Activated T-helper 1 cell treated with anti-CD3 and anti-CD28 coated beads, Interleukin-12 subunit alpha, Interleukin-12 subunit beta, Interleukin-2, Interleukin-4 antibody, amounts not matched to agents 30 ng/mL and 10 ng/mL and 1 ng/mL, durations not matched to agents 14 hours and 24 hours and 36 hours (primary cell): ENCODE measurements at places on chromosomes 12 and 14.

DNA sequence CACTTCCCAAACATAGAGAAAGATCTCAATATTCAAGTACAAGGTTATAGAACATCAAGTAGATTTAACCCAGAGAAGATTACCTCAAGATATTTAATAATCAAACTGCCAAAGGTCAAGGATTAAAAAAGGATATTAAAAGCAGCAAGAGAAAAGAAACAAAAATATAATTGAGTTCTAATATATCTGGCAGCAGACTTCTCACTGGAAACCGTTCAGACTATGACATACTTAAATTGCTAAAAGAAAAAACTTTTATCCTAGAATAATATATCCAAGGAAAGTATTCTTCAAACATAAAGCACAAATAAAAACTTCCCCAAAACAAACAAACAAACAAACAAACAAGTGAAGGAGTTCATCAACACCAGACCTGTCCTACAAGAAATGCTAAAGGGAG, 92.4 kb downstream of the FSCB start:
- no peak for DNase-seq

DNA sequence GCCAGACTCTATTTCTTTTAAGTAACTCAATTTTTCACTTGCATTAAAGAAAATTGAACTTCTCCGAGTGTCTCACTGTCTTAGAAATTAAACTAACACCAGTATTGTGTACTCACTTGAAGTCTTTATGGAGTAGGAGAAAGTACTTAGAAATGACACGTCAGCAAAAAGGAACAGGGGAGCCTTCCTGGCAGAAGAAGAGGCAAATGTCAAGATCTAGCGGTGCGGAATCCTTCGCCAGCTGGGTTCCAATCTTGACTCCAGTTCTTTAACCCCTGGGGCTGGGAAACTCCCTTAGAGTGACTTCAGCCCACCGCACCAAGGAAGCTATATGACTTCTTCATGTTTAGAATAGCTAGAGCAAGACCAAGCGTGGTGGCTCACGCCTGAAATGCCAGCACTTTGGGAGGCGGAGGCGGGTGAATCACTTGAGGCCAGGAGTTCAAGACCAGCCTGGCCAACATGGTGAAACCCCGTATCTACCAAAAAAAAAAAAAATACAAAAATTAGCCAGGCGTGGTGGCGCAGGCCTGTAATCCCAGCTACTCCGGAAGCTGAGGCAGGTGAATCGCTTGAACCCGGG, 34.4 kb downstream of the WBP11 start:
- DNase-seq: peak; percentile 15

DNA sequence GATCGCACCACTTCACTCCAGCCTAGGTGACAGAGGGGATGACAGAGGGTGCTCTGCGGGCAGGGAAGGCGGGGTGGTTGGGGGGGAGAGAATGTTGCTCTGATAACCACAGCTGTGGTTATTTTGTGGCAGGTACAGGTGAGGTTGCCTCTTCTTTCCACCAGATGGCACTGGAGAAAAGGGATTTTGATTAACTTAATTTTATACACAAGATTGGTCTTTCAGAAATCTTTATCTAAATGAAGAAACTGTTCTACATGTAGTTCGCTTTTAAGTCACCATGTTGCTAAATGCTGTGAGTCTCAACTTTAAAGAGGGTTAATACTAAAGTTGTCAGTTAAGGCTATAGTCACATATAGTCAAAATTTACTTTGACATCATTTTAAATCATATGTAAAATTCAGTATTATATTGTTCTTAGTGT, 25.7 kb downstream of the FGF23 start:
- DNase-seq: no peak

DNA sequence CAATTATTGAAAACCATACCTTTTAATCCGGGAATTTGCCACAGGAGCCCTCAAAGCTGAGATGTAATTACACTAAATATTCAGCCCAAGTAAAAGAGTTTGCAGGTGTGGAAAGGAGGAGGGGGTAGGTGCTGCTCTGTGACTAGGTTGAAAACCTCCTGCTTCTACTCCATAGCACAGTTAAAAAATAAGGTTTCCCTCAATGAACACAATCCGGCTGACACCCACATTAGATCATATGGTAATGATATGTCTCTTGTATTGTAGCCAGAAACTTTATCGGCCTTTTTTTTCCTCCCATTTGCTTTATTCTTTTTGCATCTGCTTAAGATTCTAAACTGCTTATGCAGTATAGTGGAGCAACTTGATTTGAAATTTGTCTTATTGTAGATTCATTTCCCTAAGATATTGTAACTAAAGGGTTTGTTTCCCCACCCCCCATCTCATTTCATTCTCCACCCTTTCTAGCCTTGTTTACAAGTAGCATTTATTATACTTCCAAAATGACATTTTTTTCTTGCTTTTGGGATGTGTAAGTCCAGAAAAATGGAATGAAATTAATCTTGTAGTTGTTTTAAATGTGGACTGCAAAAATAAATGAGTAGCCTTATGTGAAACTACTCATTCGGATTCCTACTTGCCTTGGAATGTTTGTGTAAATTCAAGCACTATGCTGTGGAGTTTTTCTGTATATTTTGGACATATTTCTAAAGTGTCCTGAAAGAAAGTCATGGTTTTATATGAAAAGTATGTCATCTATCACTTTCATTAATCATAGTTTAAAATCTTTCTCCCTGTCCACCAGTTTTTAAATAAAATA, at the start of gene DCN:
TSS of gene DCN (minus strand) at position 182 of the 820 bp plus-strand sequence. CDS start 4,265 bp downstream, outside the sequence.
- no peak for DNase-seq

DNA sequence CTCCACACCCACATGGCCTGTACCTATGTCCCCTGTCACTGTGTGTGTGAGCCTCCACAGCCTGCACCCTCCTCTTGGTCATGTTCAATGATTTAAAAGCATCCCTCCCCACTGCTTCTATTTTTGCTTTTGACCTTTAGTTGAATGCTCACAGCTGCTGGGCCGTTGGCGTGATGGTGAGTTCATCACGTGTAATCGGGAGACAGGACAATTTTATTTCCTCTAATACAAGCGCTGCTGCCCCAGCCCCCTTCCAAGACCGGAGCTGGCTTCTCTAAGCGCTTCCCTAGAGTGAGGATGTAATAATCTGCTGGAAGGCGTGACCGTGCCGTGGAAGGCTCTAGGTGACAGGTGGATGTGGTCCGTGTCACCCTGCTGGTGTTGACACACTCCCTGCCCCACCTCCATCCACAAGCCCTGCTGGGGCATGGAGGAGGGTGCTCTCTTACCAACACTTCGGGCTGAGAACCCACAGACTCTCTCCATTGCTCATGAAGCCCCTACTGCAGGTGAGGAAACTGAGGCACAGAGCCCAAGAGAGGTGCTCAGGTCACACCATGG, 25.4 kb downstream of the CCDC85C start:
- DNase-seq: no peak

DNA sequence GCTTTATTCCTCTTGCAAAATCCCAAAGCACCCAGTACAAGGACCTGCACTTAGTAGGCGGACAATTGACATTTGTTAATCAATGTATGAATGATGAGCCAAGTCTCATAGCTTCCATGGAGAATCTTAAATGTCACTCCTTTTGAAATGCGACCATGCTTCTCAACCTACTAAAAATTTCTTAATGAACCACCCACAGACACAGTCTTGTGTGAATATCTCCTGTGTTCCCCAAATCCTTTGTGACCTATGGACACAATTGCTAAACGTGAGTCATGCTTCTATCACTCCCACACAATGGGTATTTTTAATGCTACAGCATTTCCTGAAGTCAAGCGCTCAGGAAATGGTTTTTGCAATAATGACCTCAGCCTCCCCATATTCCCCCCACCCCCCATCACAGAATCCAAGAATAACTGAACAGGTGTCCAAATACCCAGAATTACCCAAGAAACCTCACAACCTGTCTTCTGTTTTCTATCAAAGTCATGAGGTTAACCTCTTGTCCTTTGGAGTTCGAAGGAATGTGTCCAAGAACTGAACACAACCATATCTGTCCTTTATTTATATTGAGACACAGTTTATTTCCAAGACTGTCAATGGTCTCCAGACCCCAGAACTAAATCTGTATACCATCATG, 163.6 kb upstream of the PLEKHG7 start:
- no peak for DNase-seq

- DNase-seq: no peak
These were observed 7.7 kb downstream of the ZNF605 start for GRCh38 chr12:132948146-132949066.

DNA sequence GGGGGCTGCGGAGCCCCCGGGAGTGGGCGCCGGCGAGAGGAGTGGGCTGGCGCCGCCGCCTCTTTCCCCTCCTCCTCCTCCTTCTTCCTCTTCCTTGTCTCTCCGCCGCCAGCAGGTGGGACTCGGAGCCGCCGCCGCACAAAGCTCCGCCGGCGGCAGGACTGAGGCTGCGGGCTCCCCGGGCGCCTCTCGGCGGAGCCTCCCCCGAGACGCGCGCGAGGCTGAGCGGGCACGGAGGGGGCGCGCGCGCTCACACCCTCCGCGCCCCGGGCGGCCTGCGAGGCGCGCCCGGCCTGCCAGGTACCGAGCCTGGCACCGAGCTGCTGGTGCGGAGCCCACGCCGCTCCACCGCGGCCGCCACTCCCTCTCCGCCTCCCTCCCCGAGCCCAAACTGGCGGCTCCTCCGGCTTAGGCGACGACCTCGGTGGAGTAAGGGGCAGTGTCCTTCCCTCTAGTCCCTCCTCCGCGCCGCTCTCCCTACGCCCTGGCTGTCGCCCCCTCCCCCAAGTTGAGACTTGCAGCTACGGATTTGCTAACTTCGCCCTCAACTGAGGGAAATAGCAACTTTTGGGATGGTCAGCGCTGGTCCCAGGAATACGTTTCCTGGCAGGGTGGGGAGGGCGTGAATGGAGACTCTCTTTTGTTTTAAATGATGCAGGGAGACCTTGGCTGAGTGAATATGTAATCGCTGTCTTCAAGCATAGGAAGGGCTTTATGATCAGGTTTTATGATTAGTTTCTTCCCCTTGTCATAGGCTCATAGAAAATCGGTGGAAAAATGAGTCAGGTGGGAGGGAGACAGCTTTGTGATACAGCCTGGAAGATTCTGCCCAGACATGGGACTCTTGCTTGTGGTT, 199.5 kb upstream of the CAND1 start:
- DNase-seq: peak; percentile 15

GRCh38 chr12:120962532-120963020, 15.8 kb upstream of the HNF1A start:
- no peak for DNase-seq

DNA sequence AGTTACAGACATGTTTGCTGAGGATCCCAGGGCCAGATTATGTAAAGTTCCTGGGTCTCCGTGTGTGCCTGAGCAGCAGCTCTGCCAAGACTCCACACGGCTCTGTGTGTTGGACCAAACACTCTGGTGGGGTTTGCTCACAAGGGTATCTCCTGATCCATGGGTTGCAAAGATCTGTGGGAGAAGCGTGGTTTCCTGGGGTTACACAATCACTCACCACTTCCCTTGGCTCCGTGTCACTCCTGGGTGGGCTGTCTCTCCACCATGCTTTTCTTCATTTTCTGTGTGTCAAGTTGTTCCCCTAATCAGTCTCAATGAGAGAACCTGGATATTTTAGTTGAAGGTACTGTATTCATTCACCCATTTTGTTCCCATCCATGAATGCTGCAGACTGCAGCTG, 1088.8 kb downstream of the FSCB start:
- no peak for DNase-seq

GRCh38 chr14:31510222-31510621, 22.4 kb upstream of the GPR33 start:
- no peak for DNase-seq

- DNase-seq: no peak
These were observed 411.9 kb downstream of the NELL2 start for GRCh38 chr12:44464180-44464579.

DNA sequence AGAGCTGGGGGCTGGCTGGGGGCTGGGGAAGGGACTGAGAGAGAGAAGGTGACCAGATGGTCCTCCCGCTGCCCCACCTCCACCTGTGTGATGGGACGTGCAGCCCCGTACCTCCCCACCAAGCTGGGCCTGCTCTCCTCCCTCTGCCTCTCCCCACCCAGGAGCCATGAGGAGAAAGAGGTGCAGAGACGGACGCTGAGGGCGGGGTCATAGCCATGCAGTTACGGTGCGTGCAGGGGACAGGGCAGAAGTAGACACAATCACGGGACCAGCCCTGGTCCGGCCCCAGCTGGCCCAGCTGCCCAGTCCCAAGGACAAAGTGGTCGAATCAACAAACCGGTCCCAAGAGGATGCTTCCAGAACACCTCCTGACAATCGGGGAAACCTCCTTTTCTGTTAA, 33.2 kb downstream of the RFLNA start:
- DNase-seq: no peak

DNA sequence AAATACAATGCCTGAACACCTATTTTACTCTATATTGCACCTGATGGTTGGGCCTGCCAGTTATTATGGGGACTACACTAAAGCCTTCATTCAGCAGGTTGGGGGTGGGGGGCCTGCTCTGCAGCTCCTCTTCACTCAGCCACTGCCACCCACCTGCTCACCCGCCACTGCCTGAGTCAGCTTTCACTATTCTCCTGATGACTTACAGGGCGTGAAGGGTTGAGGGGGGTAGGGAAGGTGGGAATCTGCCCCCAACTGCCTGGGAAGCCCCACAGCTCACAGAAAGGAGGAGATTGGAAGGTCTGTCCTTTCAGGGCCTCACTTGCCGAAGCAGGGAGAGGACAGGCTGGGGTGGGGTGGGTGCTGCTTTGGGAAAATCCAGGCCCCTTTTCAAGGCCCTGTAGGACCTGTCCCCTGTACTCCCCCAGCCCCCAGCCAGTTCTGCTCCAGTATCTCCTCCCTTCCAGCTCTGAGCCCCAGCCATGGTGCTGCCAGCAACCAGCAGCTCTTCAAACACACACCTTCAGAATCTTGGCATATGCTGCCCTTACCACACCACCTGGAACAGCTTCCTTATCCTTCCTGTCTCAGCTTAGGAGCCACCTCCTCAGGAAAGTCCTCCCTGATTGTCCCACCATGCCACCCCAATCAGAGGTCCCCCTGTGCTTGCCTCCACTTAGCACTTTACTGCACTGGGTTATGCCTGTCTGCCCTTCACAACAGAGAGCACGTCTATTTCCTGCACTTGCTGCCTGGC, 33.1 kb downstream of the IRF2BPL start:
- no peak for DNase-seq

DNA sequence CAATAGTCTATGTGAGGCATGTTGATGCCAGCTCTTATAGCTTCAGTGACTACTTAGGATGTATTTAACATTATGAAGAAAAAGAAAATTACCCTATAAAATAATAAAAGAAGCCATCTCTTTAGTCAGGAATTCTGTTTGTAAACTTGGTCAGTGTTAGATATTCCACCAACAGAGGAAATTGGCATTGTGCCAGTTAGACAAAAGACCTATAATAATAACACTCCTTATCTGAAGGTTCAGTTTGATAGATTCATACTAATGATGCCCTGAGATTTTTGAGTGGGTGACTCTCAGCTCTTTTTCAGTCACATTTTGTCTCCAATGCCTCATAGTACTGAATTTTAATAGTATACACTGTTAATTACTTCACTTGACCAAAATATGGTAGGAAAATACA, 6.6 kb downstream of the SYT10 start:
- no peak for DNase-seq

- DNase-seq: no peak
These were observed 127.2 kb upstream of the TMEM132D start for GRCh38 chr12:130031041-130031440.

- DNase-seq: no peak
These were observed 143.9 kb upstream of the NAV3 start for GRCh38 chr12:77686760-77687159.

- DNase-seq: no peak
These were observed 85.9 kb downstream of the STXBP6 start for GRCh38 chr14:24964048-24964447.

GRCh38 chr12:10243818-10244520, 31.3 kb downstream of the GABARAPL1 start:
- no peak for DNase-seq
